NCI-H526 treated with DMSO at 0.1 percent for 48 hours (cell line): ENCODE measurements at places on chromosomes 5 and 9.

GRCh38 chr5:120405923-120406322, 58.2 kb upstream of the PRR16 start:
- no peak for DNase-seq

- no peak for DNase-seq
Observed at GRCh38 chr5:141903261-141903660, 20.4 kb upstream of the DELE1 start.

DNA sequence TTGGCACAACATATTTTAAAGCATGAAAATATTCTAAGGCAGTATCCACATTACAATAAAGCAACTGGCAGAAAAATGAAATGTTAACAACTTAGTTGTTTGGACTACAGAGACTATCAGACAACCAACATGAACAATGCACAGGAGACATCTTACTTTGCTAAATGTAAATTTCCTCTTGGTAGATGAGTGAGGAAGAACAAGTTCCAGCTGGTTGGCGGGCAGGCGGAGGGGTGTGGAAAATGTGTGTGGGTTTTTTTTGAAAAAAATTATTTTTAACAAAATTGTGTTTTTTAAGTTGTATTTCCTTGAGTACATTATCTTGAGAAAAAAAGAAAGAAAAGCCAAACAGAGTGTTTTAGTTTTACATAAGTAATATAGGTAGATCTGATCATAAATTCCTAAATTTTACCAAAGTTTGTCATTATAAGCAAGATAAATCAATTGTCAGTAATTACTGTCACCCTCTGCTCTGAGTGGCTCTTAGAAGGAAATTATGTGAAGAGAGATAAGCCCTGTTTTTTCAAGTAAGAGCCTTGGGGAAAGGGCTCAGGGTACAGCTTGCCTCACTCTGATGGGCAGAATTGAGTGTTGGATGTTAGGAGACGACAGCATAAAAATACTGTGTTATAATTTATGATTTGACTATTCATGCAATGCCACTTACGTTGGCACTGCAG, 42.5 kb downstream of the TMEM167A start:
- DNase-seq = no peak

DNA sequence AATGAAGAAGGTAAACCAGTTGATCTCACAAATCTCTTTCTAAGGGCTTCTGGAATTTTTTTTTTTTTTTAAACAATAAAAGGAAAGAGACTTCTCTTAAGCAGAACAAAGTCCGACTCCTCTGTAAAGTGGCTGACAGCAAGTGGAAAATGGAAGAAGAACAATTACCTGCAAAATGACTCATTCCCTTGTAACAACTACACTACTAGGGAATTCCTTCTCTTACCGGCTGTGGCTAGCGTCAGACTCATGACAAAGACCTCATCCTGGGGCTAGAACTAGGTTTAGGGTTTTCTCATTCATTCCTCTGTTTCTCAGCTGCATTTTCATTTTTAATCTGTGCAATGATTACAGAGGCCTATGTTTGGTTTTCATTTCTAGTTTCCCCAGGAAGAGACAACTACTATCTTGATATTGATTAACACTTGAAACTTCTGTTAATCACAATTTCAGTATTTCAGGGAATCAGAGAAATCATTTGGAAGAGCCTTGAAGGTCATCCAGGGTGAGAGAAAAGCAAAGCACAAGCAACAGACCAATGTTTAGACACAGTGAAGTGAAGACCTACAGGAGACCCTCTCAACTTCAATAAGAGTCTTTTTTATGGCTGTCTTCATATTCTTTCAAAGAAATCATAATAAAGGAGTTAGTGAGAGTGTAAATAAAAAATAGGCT, 437.9 kb downstream of the RAB3C start:
- no peak for DNase-seq

DNA sequence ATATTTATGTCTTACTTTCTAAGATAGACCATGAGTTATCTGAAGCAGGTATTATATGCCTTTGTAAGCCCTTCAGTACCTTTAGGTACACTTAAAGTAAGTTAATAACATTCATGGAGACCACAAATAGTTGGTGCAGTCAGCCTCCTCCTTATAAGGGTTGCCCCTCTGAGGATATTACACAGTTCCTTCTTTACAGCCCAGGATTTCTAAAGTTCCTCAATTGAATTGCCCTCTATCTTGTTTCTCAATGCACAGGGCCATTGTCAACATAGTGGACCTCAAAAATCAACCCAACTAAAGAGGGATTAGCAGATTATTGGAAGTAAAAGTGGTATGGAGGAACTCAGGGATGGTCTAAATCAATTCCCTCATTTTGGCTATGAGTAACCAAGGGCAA, 50.3 kb downstream of the HMHB1 start:
- DNase-seq = no peak

DNA sequence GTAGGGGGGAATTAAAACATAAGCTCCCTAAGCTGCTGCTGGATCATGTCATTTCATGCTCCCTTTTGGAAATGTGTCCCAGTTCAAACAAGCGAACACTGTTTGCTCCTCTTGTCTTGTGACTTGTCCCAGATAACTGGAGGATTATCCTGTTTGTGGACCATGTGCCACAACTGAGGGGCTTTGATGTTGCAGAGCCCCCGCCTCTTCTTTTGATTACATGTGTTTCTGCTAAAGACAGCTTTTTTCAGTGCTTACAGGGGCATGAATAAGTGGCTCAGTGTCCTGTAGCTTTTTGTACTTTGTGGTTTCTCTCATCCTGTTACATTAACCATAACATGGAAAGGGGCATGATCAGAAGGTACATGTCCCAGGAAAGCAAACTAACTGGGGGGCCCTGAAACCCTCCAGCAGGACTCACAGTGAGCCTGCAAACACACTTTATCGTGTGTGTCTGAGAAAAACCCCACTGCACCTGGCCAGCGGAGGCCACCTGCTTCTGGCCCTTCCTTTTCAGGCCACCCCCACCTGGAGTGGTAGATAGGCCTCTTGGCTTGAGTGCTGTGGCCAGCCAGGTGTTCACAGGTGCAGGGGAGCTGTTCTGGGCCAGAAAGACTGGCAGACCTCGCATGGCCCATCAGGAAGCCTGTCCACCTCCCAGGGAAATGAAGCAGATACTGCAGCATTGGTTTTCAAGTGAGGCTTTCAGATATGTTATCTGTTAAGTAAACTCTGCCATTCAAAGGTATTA, 285.6 kb downstream of the FANCC start:
- peak; percentile 33 for DNase-seq

DNA sequence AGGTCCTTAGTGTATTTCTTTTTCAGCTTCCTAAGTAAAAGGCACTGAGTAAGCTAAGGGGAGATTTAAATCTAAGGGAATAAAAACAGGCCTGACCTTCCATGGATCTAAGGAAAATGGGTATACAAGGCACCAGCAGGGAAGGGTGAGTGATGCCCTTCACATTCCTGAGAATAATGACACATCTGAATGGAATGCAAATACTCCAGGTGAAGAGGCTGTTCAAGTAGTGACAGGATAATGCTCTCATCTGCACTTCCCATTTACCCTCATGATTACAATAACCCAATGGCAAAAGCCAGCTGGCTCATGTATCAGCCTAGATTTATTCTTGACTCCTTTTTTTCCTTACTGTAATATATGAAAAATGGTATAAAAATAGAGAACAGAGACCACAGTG, 216.2 kb upstream of the ACTBL2 start:
- DNase-seq = no peak

DNA sequence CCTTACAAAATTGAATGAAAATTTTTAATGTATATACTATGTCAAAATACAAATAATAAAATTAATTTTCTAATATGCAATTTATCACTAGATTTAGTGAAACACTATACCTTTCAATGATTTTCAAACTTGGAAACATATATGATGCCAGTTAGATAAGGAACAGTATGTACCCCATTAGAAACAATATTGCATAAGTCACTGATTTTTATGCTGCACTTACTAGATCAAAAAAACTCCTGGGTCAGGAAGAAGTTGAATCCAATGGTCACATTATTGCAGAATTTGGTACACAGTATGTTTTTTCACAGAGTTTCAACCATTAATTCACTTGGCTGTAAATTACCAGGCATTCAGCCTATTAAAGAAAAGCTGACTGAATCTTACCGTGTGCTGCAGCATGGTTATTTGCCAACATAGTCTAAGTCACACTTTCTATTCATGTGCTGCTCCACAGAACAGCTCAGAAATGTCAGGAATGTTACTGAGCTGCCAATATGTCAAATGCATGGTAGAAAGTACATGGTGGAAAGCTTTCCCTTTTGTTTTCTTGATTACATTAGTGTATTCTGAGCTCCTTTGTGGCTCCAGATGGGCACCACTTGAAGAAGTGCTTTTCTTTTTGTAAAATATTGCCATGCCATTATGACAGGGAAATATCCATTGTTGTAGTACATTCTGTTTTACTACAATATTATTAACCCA, 9.9 kb upstream of the PRR16 start:
- no peak for DNase-seq

- peak; percentile 27 for DNase-seq
Observed at GRCh38 chr5:60649288-60649917, 50.6 kb downstream of the DEPDC1B start.

- DNase-seq = no peak
Observed at GRCh38 chr5:112062181-112062580, 305.2 kb upstream of the NREP start.

GRCh38 chr5:126172812-126173211, 250.4 kb upstream of the GRAMD2B start:
- no peak for DNase-seq

- DNase-seq = no peak
Observed at GRCh38 chr9:126113756-126114408, 212.7 kb upstream of the MVB12B start.

DNA sequence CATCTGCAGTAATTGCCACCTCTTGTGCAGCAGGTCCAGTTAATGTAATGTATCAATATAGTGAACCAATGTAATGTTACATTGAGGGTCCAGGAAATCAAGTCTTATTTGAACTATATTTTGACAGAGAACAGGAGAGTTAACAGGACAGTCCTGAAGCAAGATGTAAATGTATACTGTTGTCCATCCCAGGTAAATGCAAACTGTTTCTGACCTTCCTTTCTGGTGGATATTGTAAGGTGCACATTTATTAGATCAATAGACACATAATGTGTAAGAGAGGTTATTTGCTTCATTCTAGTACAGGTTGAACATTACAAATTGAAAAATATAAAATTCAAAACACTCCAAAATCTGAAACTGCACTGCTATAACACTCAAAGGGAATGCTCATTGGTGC, 23.4 kb upstream of the FBXW11 start:
- no peak for DNase-seq

GRCh38 chr5:17373814-17374556, 124.0 kb upstream of the TAF11L2 start:
- no peak for DNase-seq

DNA sequence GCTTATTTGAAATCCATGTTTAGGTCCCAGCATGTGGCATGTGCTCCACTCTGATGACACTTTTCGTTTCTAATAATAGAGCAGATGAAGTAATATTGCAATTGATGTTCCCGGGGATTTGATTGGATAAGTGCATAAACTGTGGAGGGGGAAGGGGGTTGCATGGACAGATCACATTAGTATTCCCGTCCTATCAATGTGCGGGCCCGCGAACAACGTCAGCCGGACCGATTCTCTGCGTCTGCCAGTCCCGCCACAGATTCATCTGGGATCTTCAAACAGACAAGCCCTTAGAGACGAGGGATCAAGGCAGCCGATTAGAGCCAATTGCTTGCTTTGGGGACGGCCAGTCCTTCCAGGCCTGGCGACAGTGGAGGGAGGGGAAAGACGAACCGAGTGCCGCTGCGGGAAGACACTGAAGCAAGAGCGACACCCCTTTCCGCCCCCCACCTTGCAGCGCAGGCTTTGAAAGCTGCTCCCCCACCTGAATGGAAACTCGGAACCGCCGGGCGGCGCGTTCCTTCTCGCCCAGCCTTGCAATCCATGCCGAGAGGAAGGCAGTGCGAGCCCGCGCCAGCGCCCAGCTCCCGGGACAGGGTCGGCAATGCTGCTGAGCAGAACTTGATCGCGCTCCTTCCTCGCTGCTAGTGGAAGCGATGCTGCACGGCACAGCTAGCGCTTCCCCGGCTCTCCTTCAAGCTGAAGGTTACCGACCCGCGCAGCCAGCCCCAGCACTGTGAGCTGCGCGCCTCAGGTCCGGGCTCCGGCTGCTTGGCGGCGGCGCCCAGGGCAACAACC, at the start of gene RGS7BP:
TSS of gene RGS7BP (plus strand) at position 247 of the 798 bp plus-strand sequence. CDS start 610 bp downstream, outside the sequence.
- DNase-seq = peak; percentile 35

GRCh38 chr5:151895660-151896030, 29.0 kb downstream of the GLRA1 start:
- no peak for DNase-seq

DNA sequence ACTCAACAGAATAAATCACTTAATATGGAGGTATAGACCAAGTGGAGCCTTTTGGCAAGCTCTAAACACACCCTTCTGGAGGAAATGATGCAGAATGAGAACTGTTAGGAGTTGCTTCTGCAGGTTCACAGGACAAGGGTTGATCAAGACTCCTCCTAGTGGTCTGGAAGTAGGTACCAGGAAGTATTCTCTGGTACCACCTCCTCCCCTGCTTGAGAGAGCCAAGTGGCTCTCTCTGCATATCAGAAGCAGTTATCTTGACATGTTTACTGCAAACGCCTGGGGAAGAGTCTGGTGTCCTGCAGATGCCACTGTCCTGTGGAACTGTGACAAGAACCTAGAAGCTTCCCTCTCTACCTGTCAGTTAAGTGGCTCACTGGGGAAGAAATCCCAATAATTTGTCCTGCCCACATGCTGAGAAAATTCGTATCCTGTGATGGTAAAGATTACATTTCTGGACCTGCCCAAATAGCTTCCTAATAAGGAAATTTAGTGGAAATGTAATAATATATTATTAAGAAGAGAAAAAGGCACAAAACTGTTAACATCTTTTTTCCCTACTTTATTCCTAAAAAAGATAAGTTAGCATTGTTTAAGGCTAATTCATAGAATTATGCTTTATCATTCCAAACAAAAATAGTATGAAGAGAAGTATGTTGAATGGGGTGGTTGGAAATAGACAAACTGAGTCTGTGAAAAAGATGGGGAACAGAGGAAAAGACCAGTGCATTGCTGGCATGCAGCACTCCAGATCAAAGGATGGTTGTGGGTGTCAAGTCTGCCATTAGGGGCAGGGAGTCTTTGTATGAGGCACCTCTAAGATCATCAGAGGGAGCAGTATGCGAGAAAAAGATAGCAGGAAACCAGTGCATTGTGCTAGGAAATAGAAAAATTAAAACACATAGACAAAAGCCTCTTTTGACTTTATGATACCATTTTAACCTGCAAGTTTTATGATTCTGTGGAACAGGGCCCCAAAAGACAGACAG, 118.8 kb downstream of the CDC42SE2 start:
- DNase-seq = peak; percentile 16

DNA sequence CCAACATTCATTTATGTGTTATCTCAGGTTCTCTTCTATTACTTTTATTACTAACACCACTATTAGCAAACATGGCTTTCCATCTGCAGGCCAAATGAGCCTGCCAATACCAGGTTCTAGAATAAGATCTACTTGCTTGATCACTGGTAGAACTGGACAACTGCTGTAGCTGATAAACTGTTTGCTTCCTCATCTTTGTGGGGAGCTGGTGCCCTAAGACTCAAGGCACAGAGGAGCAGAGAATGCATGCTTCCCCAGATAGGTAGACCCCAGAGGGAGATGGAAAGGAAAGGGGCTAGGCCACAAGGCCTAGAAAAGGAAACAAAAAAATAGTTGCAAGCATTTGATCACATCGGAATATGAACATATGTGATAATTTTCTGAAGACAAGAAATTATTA, 30.7 kb upstream of the AUH start:
- no peak for DNase-seq
